ENCODE measurements at places on chromosomes 2 and 18.

DNA sequence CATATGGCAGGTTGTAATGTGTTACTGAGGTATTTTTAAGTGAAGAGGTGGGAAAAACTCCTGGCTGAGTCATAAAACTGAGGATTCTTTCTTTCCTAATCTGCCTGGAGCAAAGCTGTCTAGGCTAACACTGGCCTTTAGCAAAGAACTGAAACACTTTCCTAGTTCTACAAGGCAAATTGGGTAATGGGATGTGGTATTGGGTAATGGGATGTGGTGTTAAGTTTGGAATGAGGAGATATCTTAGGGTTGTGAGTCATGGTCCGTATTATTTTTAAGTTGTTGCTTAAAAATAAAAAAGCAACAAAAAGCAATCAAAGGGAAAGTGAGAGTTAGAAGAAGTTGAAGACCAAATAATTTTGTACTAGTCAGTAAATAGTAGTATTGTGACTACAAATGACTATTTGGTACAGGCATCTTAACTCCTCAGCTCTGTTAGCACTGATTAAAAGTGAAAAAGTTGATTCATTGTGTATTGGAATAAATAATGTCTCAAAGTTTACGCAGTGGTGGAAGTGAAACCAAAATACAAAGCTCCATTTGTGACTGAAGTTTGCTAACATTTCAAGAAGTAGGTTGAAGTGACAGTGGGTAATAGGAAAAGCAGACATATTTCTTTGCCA, 216.8 kb downstream of the CAMKMT start:
- peak; percentile 90 for DNase-seq

DNA sequence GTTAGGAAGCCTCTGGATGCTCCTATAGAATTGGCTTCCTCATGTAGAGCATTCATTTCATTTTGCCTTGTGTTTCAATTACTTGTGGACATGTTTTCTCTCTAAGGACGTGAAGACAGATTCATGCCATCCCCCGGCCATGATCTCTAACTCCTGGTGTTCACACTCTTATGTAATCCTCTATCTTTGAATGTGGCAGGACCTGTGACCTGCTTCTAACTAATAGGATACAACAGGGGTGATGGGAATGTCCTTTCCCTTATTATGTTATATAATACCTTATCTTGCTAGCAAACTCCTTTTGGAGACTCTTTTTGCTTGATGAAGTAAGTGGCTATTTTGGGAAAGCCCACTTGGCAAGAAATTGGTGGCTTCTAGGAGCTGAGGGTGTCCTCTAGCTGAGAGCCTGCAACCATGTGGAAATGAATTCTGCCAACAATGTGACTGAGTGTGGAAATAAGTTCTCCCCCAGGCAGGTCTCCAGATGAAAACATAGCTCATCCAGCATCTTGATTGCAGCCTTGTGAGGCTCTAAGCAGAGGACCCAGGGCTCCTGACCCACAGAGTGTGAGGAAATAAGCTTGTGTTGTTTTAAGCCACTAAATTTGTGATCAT, 13.8 kb downstream of the DPYSL5 start:
- no peak for DNase-seq

- no peak for DNase-seq
Observed at GRCh38 chr2:109200616-109201464, 71.8 kb downstream of the SH3RF3 start.

DNA sequence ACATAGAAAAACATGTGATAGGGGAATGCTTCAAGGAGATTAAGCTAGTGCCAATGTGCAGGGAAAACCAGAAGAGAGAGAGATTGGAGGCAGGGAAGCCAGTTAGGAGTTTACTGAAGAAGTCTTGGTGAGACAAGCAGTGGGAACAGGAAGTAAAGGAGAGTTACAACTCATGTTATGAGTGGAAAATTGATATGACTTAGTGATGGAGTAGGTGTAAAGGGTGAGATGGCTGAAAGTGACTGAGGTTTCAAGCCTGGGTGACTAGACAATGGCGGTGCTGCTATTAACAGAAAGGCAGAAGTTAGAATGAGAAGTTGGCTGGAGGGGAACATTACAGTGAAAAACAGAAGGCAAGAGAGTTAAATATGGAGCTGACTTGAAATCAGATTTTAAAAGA, 16.5 kb downstream of the DOK1 start:
- DNase-seq, result no peak

GRCh38 chr2:219571311-219572236, at the start of gene OBSL1:
Gene OBSL1 (minus strand): TSS chr2:219571539. CDS start chr2:219571232, 307 bp downstream.
- no peak for DNase-seq

GRCh38 chr18:33074125-33074524, 301.3 kb upstream of the KLHL14 start:
- DNase-seq, result no peak

GRCh38 chr2:229133155-229133772, 137.8 kb downstream of the PID1 start:
- DNase-seq, result peak; percentile 19

DNA sequence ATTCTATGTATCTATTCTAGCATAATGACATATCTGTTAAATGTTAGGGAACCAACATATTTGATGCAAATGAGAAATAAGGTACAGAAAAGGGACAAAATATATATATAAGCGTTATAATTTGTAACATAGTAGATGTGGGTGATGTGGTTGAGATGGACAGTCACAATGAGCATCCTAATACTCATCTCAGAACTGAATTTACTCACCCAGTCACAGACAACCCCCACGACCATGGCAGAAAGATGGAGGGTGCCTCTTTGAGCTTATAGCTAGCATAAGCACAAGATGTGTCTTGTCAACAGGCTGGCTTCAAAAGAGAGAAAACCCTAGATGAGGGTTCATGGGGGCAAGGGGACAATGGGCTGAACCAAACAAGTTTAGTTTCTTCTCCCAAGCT, 9.1 kb upstream of the DSG3 start:
- DNase-seq, result no peak

DNA sequence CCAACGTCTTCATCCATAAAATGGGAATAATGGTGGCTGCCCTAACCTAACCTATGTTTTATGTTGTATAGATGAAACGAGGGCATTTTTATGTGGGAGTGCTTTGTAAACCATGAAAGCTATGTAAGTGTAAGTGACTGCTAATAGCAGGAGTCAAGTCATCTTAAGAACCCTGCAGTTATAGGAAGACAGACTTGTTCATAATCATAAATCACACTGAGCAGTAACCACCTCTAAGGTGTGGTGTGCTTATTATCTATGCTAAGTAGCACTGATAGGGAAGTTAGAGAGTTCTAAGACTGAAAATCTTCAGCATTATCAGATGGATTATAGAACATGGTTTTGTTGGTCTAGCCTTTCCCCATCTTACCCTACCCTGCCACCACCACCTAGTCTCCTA, 24.2 kb upstream of the NRP2 start:
- DNase-seq, result no peak

DNA sequence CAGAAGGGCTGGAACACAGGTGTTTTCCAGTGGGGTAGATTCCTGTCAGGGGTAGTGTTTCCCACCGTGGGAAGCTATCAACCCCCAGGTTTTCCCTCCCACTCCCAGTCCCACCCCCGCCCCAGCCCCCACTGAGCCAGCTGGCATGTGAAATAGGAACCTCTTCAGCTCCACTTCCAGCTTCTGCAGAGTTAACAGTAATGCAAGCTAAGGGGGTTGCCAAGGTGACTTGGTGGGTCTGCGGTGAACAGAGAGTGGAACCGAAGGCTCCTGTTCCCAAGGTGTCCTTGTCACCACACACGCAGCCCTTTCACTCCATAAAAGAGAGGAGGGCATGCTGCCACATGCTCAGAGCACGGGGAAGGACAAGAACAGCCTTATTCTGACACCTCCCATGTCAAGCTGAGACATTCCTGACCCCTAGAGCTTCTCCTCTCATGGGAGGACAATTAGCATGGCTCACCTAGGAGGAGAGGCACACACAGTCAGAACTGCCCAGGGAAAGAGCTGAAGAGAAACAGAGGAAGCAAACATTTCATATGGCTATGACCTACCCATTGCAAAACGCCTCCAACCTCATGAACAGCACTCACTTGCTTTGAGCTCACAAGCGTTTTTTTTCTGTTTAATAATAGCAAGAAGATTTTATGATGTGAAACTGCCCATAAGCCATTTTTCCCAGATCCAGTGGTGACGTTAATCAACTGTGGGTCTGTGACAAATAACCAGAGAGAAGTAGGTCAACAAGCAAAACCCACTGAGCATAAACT, 39.8 kb upstream of the TBC1D8 start:
- DNase-seq, result no peak

- DNase-seq, result no peak
Observed at GRCh38 chr2:170743530-170744239, 26.5 kb upstream of the ERICH2 start.

GRCh38 chr2:188787021-188787657, 187.0 kb upstream of the COL3A1 start:
- DNase-seq, result no peak

DNA sequence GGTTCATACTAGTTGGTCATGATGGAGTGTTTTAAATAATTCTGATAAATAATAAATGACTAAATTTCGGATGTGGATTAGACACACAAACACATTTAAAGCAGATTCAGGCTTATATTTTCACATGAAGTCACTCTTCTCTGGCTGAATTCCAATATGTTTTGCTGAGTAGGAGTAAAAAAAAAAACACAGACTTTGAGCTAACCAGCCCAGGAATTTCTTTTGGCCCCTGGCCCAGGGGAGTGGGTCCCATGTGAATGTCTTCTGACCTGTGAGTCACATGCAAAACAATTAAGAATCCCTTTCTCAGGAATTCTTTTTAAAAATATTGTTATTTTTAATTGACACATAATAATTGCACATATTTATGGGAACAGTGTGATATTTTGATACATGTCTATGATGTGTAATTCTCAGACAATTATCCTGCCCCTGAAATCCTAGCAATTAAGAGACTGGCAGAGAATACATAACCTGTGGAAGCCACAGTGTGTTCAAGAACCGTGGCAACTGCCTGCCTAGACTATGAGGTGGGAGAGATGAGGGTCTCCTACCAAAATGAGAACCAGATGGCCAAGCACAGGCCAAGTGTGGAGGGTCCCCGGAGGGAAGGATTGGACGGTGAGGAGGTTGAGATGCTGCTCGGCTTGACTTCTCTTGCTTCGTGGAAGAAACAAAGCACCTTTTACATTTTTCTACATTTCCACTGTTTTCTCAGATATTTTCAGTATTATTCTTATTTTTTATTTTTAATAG, 236.4 kb downstream of the PIEZO2 start:
- no peak for DNase-seq

GRCh38 chr2:202965810-202966460, 48.7 kb upstream of the NBEAL1 start:
- DNase-seq, result no peak

GRCh38 chr18:45165176-45165713, 450.0 kb upstream of the SLC14A2 start:
- DNase-seq, result no peak

DNA sequence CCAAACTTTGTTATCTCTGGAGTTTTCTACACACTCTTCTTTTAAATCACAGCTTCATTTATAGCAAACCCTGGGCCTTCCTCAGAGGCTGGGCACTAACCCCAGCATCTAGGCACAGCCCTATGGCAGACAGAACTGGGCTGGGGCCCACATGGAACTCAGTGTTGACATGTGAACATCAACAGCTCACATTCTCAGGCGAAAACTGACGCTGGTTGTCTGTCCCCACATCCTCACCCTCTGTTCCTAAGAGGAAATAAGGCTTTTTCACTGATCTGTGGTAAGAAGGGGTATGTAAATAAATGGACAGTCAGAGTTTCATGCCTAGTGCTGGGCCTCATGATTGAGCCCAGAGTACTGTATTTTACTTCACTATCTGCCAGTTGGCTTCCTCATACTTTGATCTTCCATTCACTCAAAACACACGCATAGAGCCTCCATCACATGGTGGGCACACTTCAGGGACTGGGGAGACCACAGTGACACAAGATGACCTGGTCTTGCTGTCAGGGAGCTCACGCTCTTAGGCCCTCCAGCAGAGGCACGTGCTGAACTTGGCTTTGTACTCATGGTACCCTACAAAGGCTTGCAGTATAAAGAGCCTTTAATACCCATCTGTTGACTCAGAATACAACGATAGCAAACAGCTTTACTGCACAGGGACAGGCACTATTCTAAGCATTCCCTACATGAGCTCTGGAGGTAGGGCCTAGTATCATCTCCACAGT, 43.0 kb downstream of the EFEMP1 start:
- no peak for DNase-seq

- DNase-seq, result no peak
Observed at GRCh38 chr18:44679914-44680272, 795 bp upstream of the SETBP1 start.

DNA sequence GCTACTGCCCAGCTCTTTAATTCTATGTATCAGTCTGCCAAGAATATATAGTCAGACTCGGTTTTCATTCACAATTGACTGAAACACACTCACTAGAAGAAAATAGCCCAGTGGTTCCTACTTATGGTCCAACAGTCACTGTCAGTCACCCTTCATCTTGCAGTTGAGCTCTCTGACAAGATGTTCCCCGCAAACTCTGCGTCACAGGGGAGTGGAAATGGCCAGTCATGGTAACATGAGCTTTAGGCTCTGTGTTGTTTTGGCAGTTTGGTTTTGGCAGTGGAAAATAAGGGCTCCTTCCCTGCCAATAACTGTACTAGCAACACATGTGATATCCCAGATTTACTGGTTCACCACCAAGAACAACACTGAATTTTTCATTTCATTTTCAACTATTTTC, 122.5 kb downstream of the PRPF40A start:
- DNase-seq, result no peak

DNA sequence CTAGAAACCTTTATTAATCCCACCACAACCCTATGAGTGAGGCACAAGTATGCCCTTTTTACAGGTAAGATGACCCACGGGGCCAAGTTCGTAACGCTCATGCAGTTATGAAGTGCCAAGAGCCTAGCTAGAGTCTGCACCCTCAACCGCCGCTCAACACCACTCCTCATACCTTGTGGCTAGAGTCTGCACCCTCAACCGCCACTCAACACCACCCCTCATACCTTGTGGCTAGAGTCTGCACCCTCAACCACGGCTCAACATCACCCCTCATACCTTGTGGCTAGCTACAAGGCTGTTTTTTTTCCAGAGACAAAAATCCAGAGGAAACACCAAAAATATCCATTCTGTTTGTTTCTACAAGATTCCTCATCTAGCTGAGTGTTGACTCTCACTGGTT, 4.6 kb downstream of the TXNL4A start:
- no peak for DNase-seq

- no peak for DNase-seq
Observed at GRCh38 chr2:235496239-235496621, 2.4 kb downstream of the AGAP1 start.

DNA sequence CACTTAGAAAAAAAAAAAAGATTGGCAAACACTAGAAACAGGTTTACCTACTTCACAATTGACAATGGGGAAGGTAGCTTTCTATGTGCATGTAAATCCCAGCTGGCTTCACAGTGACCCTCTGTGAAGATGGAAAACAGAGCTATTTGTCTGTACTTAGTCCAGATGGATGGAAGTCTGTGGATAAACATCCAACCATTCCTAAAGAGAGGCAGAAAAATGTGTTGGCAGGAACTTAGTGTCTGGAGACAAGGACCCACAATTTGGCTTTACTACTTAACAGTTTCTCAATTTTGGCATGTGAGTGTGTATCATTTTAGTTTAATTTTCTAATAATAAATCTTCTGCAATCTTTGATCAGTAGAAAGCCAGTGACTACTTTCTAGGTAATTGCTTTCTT, 154.4 kb downstream of the RAD51AP2 start:
- no peak for DNase-seq

GRCh38 chr2:200749631-200750322, 61.9 kb upstream of the BZW1 start:
- DNase-seq, result peak; percentile 7
